ENCODE measurements at places on chromosomes 12 and 14.

DNA sequence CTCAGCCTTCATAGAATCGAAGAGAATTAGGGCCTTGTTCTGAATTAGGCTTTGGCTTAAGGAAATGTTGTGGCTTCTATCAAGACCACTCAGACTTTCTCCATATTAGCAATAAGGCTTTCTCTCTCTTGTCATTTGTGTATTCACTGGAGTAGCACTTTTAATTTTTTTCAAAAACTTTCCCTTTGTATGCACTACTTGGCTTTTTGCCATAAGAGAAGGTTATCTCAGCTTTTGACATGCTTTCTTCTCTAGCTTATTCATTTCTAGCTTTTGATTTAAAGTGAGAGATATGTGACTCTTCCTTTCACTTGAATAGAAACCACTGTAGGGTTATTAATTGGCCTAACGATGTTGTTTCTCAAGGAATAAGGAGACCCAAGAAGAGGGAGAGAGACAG is 244.2 kb downstream of the GPHN start:
- DNase-seq = no peak

DNA sequence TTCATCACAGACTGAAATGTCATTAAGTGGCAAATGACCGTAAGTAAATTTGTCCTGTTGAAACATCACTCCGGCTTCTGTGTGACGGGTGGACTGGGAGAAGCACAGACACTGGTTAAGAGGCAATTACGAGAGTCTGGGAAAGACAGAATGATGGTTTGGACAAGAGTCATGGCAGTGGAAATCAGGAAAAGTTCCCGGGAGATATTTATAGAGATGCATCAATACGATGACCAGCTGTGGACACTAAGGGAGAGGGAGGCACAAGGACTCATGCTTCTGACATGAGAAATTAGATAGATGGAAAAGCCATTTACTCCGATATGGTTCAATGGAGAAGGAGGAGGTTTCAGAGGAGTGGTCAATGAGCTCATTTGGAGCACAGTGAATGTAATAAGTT is 27.3 kb downstream of the CKAP4 start:
- DNase-seq = no peak

DNA sequence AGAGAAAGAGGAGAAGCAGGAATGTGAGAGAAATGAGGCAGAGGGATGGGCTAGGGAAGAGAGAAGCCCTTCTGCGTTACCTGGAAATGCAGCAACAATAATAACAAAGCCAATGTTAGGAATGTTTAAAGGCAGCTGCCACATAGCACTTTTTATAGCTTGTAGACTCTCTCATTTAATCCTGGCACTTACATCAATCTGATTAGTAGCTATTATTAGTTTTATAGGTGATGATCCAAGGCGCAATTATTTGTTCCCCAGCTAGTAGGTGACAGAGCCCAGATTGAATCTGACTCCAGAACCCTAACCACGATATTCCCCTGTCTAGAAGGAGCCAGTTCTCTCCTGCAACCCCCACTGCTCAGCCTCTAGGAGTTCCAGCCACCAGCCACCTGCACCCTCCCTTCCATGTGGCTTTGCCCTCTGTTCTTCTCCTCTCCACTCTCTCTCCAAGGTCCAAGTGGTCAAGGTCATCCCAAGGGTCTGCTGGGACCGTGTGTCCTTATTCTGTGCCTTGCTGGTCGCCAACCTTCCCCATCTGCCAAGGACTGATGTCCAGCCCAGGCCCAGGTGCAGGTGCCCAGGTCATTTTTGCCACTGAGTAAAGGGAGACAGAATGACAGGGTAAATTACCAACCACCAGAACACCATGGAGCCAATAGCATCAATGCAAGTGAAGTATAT is 29.4 kb upstream of the CIPC start:
- DNase-seq = no peak

DNA sequence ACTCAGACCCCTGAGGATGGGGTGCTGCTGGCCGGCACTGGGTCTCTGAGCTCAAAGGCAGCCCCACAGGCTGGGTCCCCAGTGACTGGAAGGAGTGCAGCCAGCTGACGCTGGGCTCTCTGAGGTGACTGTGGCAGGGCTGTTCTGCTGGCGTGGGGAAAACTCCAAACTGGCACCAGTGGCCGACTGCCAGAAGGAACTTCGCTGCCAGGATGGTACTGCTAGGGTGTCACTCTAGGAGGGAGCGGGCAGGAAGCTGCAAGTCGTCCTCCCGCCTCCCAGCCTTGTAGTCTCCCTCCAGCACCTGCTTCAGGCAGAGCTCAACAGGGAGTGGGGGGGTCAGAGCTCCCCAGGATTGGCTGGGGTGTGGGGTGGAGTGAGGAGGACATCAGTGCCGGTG is 41.3 kb downstream of the CDC42BPB start:
- no peak for DNase-seq

GRCh38 chr12:50197297-50197727 is 30.1 kb upstream of the CERS5 start:
- no peak for DNase-seq

DNA sequence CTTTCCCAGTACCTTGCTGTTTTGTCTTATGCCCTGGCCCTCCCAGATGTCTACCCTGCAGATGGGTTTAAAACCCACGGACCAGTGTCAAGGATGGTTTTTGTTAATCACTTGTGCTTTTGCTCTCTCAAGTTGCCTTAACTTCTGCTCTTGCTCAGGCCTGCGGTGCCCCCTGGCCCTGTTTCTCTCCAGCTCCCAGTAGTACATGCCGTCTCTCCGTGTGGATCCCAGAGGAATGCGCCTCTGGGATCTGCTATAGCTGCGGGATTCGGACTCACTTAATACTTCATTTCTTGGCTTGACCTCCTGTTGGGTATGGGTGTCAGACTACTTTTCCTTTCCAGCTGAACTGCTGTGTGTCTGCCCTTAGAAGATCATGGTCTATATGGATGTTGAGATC is 14.5 kb downstream of the PLEKHG3 start:
- no peak for DNase-seq

DNA sequence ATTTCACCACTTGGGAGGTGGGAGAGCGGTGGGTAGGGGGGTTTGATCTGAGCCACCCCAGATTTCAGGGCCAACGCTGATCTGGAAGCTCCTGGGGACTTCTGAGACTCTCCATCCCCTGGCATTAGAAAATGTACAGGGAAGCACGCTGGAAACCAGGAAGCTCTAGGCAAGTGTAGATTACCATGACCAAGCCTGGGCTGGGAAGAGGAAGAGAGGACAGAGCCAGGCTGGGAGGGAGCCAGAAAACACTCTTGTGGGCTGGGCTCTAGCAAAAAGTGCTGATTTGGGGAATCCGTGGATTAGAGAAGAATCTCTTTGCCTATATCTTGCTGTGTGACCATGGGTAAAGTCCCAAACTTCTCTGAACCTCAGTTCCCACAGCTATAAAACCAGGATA is 236.7 kb downstream of the BCL11B start:
- no peak for DNase-seq

DNA sequence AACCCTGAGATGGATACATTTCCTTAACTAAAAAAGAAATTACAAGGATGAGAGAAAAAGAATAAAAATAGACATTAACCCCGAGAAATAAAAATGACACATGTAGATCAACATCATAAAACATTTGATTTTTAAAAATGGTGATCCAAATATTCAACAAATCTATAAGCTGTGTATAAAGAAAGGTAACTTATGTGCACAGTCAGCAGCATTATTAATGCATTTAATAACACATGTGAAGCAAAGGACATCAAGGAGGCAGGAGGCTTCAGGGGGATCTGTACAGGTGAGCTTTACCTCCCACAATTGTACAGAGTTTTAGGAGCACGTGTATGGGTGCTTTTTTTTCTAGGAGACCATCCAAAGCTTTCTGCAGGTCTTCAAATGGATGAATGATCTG is 76.1 kb downstream of the MED13L start:
- DNase-seq = no peak

- no peak for DNase-seq
Measured at GRCh38 chr12:13242936-13243335, 46.4 kb downstream of the EMP1 start.

- no peak for DNase-seq
Measured at GRCh38 chr12:116466536-116466935, 92.6 kb upstream of the MAP1LC3B2 start.

- DNase-seq = no peak
Measured at GRCh38 chr12:123671876-123672275, 963 bp downstream of the TCTN2 start.

DNA sequence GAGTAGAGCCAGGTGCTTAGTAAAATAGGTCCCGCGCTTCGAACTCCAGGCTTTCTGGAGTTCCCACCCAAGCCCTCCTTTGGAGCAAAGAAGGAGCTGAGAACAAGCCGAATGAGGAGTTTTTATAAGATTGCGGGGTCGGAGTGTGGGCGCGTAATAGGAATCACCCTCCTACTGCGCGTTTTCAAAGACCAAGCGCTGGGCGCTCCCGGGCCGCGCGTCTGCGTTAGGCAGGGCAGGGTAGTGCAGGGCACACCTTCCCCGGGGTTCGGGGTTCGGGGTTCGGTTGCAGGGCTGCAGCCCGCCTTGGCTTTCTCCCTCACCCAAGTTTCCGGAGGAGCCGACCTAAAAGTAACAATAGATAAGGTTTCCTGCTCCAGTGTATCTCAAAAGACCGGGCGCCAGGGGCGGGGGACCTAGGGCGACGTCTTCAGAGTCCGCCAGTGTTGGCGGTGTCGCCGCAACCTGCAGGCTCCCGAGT is 3.6 kb downstream of the SSTR1 start:
- DNase-seq = no peak

- DNase-seq = no peak
Measured at GRCh38 chr12:13209436-13210235, 13.1 kb downstream of the EMP1 start.

Data from CD8-positive, alpha-beta memory T cell (primary cell).